ENCODE measurements at places on chromosomes 16 and 17.

DNA sequence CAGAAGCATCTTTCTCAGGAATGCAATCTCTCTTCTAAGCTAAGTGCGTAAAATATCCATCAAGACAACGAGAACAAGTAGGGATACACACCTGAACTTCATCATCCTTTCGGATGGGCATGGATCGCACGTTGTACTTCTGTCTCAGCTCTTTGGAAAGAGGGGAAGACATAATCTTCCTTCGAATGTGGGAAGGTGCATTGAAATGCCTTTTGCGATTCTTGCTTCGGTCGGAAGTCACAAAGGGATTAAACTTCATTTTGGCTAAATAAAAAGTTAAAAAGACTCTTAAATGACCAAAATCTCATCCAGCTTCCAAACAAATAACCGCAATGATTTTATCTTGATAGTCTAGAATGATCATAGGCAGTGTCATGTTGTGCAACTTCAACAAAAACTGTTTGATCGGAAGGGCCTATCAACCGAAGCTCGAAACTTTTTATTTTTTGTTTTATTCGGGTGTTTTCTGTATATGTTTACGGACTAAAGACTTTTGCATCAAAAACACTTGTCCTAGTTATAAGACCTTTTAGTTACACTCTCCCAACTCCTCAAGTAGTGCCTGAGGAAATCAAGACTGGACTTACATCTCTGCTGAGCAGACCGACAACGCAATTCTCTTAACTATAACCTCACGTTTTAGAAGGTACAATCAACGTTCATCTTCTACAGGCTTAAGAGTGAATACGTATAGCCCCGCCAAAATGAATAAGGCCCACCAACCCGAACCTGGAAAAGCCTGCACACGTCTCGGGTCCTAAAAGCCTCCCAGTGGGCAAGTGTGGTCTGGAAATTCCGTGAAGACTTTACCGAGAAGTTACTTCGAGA is 727 bp downstream of the RPL26 start:
- DNase-seq: no peak

DNA sequence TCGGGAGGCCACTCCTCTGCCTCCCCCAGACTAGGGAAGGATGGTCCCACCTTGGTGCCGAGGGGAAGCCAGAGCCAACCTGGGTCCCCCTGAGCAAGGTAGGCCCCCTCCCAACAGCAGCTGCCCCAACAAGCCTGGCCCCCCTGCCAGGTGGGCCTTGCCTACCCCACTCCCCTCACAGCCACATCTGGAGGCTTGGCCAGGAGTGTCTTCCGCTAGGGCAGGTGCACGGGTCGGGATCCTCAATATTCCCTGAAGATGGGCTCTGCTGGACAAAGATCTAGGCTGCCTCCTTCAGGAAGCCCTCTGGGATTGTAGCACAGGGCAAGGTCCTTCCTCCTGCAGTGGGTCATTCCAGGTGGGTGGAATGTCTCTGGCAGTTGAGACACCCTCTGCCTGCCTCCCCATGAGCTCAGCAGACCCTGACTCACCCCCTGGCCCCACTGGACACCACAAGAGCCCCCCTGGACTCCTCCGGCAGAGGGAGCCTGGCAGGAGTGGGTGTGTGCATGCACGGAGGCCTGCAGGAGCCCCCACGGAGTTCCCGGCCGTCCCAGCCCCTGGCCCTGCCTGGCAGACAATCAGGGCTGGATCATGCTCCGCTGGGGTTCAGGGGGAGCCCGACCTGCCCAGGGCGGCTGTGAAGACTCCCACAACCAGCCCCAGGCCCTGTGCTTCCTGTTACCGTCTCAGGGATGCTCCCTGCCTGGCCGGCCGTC is 435 bp downstream of the C1QTNF8 start:
- no peak for DNase-seq

- DNase-seq: no peak
Measured at GRCh38 chr16:89892055-89892630, 18.8 kb downstream of the TCF25 start.

DNA sequence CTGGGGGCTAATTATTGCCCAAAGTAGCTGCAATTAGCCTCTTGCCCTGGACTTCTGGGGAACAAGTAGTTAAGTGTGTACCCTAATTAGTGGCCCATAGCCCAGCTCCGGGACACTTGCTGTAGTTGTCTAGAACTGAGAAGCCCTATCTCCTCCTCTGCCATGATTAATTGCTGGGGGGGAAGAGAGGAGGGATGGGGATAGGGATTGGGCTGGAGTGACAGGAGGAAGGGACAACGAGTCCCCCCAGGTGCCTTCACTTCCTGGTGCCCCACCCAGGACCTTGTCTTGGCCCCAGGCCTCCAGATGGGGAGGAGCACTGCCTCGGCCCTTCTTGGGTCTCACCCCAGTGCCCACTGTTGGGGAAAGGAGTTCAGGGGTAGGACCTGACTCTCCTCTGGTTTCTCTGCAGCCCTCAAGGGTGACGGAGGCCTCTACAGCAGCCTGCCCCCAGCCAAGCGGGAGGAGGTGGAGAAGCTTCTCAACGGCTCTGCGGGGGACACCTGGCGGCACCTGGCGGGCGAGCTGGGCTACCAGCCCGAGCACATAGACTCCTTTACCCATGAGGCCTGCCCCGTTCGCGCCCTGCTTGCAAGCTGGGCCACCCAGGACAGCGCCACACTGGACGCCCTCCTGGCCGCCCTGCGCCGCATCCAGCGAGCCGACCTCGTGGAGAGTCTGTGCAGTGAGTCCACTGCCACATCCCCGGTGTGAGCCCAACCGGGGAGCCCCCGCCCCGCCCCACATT is 17.4 kb downstream of the NGFR start:
- no peak for DNase-seq

- DNase-seq: no peak
Measured at GRCh38 chr17:61208301-61209105, 191.1 kb upstream of the TBX2 start.

DNA sequence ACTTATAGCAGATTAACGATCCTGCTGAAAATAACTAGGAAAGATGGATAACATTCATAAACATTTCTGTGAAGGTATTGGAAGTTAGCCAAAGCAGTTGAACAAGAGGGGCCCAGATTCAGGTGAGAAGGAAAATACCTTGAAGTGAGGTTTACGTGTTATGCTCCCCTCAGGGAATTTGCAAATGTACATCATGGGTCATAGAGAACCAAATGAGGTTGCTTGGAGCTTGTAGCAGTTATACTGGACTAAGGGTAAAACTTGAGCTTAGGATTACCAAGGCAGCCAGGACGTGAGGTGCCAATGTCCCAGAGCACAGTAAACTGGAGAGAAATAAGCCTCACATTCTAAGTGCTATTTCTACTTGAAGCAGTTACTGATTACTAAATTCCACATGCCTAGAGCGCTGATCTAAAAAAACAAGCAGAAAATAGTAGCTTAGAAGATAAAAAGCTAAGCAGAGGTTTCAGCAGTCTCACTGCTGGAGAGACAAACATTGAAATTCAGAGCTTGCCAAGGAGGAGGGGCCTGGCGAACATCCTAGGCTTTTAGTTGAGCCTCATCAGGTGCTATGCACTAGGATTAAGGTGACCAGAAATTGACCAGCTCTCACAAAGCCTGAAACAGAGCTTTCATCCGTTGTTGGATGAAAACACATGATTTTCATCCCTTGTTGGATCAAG is 136.7 kb upstream of the FAM20A start:
- DNase-seq: no peak

- no peak for DNase-seq
Measured at GRCh38 chr16:79790854-79791253, 190.3 kb upstream of the MAF start.
